ENCODE measurements at places on chromosomes 11 and 22. TPM values are rescaled to one million over a fixed set of nuclear protein-coding genes. Genes with fewer than 3 reads are reported as not detected.

OR4D5 gene
- total RNA-seq, result 0.04 TPM

C22orf42 gene
- total RNA-seq, result not detected

HTR3B gene
- total RNA-seq, result not detected

TREH gene
- total RNA-seq, result under 0.01 TPM

CHEK2 gene
- 7.4 TPM for total RNA-seq

FDX1 gene
- 7.7 TPM for total RNA-seq

SAA4 gene
- not detected for total RNA-seq

DDX25 gene
- total RNA-seq, result 0.35 TPM

BBOX1 gene
- 0.18 TPM for total RNA-seq

KCNA4 gene
- total RNA-seq, result 0.31 TPM

HOATZ gene
- not detected for total RNA-seq

LRRC55 gene
- total RNA-seq, result 0.31 TPM

PDGFB gene
- 9.7 TPM for total RNA-seq

ZP1 gene
- not detected for total RNA-seq

OR51B2 gene
- 0.09 TPM for total RNA-seq

VPREB1 gene
- 0.18 TPM for total RNA-seq

TSPAN32 gene
- total RNA-seq, result 2.7 TPM

TENM4 gene
- 11.8 TPM for total RNA-seq

SLC7A4 gene
- total RNA-seq, result 0.13 TPM

FAM227A gene
- 1.1 TPM for total RNA-seq

IGLL1 gene
- total RNA-seq, result 0.13 TPM

MAJIN gene
- not detected for total RNA-seq

C1QTNF4 gene
- 11.3 TPM for total RNA-seq

HEPHL1 gene
- not detected for total RNA-seq

SPINDOC gene
- total RNA-seq, result 12.1 TPM

SLC29A2 gene
- 10.1 TPM for total RNA-seq

LRRC56 gene
- total RNA-seq, result 2.0 TPM

DDTL gene
- total RNA-seq, result 0.80 TPM

NLRP6 gene
- total RNA-seq, result 0.04 TPM

MMP12 gene
- total RNA-seq, result not detected

MN1 gene
- 9.9 TPM for total RNA-seq

SCN4B gene
- 2.4 TPM for total RNA-seq

ARVCF gene
- total RNA-seq, result 62.5 TPM

GAS2 gene
- total RNA-seq, result 78.6 TPM

PHOX2A gene
- total RNA-seq, result not detected

CHADL gene
- total RNA-seq, result 4.7 TPM

CASP1 gene
- 7.0 TPM for total RNA-seq

MS4A12 gene
- total RNA-seq, result not detected

MS4A3 gene
- total RNA-seq, result 0.49 TPM

KCNJ5 gene
- 1.1 TPM for total RNA-seq

SLC35C1 gene
- 2.9 TPM for total RNA-seq

C11orf87 gene
- 0.09 TPM for total RNA-seq

IGSF9B gene
- 8.1 TPM for total RNA-seq

EFCAB6 gene
- total RNA-seq, result 1.5 TPM

OR2D2 gene
- total RNA-seq, result not detected

CRY2 gene
- total RNA-seq, result 28.3 TPM

DUSP8 gene
- 1.5 TPM for total RNA-seq

POLD4 gene
- total RNA-seq, result 33.6 TPM

MRGPRX4 gene
- total RNA-seq, result not detected

ACRV1 gene
- not detected for total RNA-seq

MISFA gene
- 4.3 TPM for total RNA-seq

GPHA2 gene
- not detected for total RNA-seq

MOGAT2 gene
- total RNA-seq, result not detected

PGA4 gene
- total RNA-seq, result 1.7 TPM

GGT5 gene
- total RNA-seq, result 3.4 TPM

BIRC3 gene
- total RNA-seq, result 0.98 TPM

OR51G1 gene
- total RNA-seq, result not detected
